ENCODE measurements at places on chromosomes 6 and 20.
A peak's percentile ranks its signal among the peaks of the same experiment; 100 is the strongest.

GRCh38 chr6:17151888-17152287 is 50.0 kb downstream of the STMND1 start:
- no peak for DNase-seq

- no peak for DNase-seq
Measured at GRCh38 chr20:33655164-33655563, 7.0 kb upstream of the C20orf144 start.

GRCh38 chr6:5541751-5542432 is 280.6 kb downstream of the FARS2 start:
- DNase-seq, result no peak

- DNase-seq, result no peak
Measured at GRCh38 chr6:45969026-45969425, 46.6 kb downstream of the CLIC5 start.

DNA sequence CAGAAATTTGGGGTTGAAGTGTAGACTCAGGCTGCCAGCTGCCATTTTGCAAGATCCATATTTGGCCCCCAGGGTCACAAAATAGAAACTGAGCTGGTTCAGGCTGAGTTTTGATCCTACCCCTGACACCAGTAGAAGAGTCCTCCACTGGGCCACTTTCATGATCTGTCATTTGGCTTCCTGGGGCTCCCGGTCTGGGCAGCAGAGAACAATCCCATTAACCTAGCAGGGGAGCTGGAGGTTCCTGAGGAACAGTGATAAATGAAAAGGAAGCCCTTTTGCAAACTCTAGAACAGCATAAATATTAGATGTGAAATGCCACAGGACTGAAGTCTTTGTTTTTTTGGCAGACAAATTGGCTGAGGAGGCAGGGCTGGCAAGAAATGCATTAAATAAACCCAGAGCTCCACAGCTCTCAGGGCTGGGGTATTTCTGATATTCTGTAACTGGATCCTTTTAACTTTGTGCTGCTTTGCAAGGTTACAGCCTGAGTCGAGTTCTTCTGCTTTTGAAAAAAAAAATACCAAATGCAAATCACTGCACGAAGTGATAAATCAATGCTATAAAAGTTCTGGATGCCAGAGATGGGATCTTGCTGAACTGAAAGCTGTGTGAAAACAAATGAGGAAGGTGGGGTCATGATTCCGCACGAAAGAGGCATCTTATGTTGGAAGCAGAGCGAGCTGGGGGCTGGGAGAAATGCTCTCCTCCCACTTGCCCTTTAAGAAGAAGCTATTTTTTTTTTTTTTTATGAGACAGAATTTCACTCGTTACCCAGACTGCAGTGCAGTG is 64.4 kb downstream of the SULF2 start:
- DNase-seq, result no peak

DNA sequence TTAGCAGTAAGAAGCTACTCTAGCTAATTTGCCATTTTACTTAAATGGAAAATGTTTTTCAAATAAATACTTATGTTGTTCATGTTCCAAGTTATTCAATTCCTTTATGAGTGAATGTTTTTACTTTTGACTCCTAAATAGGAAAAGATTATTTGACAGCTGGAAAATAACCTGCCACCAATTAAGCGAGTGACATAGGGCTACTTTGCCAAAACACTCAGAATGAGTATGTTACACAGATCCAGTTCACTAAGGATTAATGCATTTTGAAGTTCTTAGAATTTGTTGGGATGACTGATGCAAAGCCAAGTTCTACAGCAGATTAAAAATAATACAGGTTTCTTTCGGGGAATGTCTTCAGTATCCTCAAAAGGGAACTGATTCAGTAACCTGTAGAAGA is 144.4 kb downstream of the ADGRG6 start:
- DNase-seq, result no peak

DNA sequence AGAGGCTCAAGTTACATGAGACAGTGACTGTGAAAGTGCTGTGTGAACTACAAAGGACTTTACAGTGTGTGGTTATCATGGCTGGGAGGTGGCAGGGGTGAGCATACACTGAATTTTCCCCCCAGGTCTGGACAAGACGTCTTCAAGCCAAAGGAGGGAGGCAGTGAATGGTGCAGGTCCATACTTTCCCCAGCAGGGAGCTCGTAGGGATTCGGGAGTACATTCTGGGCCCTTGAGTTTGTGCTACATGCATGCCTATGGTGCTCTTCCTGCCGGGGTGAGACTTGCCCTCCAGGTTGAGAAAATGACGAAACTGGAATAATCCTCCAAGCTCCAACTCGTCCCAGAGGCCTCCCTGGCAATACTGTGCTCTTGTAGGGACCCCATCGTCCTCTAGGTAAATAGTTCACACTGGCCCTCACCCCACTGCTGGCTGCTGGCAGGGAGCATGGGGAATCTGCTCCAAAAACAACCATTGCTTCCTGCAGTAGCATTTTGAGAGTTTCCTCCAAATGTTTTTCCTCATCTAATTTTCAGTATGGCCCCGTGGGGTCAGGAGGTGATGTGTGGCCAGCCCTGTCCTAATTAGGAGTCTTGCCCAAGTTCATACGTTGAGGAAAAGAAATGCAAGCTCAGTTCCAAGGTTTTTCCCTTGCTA is 57.6 kb downstream of the ZNF831 start:
- peak; percentile 51 for DNase-seq

GRCh38 chr6:14059791-14060436 is 57.7 kb upstream of the CD83 start:
- DNase-seq, result peak; percentile 60

DNA sequence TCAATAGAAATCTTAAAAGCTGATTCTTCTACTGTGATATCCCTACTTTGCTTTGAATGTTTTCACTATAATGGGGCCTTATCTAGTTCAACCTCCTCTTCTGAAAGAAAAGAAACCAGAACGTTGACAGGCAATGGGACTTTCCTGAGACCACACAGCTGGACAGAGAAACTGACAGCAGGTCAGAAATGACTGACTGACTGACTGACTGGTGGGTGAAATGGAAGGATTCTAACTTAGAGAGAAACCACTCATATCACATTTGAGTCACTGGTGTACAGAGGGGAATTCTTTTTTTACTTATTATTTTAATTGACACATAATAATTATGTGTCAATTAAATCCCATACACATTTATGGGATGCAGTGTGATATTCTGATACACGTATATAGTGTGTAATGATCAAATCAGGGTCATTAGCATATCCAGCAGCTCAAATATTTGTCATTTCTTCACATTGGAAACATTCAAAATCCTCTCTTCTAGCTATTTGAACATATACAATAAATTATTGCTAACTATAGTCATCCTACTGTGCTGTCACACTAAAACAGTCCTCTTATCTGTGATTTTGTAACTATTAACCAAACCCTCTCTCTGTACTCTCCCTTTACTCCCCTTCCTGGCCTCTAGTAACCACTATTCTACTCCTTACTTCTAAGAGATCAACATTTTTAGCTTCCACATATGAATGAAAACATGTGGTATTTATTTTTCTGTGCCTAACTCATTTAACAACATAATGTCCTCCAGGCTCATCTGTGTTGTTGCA is 64.8 kb upstream of the NRSN1 start:
- DNase-seq, result no peak
